Fibroblast of skin of back (primary cell): ENCODE measurements at places on chromosomes 5 and 9.

- no peak for DNase-seq
Measured at GRCh38 chr5:62184444-62184843, 121.6 kb upstream of the KIF2A start.

DNA sequence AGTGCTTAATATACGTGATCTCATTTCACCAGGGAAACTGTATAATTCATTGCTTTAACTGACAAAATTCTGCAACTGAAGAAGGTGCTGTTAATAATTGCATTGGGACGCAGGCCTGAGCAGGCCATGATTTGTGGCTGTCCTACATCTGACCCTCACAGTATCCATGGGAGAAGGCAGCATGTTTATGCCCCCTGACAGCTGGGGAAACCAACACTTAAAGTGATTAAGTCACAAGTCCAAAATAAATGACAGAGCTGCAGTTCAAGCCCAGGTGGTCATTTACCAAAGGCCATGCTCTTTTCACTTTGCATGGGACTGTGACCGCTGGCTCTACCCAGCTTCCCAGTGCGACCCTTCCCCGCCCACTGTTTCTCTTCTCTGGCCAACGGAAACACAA lies 30.5 kb upstream of the KCNMB1 start:
- DNase-seq: no peak

DNA sequence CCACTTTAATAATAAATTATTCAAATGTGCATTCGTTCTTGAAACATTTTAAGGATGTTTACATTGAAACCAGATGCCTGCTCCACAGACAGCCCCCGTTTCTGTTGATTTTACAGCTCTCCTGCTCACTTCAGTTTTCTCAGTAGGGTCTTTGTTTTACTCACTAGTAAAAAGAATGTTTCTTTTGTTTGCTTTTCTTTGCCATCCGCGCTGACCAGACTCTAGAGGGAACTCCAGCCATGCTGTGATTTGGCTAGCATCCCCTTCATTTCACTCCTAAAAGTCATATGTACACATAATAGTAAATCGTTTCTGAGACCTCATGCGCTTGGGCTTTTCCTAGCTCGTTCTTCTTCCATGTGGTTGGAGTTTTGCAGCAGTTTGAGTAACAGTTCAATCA lies 28.7 kb upstream of the PALM2AKAP2 start:
- peak; percentile 85 for DNase-seq

DNA sequence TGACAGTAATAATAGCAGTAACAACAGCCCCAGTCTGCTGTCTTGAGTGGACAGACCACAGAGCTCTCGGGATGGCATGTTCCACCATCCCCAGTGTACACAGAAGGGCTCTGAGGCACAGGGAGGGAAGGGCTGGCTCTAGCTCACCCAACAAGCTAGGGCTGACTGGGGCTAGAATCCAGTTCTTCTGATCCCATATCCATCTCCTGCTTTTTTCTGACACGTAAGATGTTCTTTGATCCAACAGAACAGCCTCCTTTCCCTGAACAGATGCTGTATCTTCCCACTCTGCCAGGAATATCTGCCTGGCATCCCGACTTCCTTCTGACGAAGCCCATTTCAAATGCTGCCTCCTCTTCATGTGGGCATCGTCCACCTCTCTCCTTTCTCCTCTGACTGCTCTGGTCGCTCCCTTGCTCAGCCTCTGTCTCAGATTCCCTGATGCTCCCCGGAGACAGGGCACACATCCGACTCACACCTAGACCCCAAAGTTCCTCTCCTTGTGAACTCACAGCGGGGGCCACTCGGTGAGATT lies 43.6 kb upstream of the CLK4 start:
- no peak for DNase-seq

GRCh38 chr9:102796244-102796643 lies 198.9 kb upstream of the CYLC2 start:
- no peak for DNase-seq

DNA sequence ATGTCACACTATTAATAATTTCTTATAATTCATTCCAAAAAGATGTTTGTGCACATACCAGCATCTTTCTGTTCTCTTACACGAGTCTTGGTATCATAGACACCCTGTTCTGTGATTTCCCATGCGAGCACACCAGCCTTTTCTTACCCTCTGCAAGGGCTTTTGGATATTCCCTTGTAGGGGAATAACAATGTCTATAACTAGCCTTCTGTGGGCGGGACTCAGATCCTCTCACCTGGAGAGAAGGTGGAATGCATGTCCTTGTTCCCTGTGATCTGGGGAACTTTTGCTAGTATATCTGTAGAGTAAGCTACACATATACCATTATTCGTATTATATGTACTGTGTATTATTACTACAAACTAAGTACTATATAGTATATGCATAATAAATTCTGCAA lies 44.8 kb downstream of the EHMT1 start:
- no peak for DNase-seq

DNA sequence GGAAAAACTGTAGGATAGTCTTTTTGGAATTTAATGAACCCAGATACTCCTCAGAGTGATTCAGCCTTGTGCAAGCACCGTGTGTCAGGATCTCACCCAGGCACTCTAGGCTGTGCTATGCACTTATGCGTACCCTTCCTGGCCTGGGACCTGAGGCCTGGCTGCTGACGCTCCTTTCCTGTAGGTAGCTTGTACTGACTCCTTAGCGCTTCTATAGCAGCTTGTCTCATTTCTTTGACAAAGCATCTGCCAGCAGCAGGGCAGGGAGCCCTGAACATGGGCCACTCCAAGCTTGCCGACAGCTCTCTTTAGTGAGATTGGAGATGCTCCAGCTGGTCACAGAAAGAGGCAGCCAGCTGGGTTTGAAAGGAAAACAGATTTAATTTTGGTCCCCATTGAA lies 147.3 kb downstream of the SGCD start:
- peak; percentile 44 for DNase-seq

- no peak for DNase-seq
Measured at GRCh38 chr9:69472101-69472620, 147.1 kb downstream of the ENTREP1 start.

- DNase-seq: peak; percentile 46
Measured at GRCh38 chr9:92097997-92098482, 17.2 kb downstream of the SPTLC1 start.

DNA sequence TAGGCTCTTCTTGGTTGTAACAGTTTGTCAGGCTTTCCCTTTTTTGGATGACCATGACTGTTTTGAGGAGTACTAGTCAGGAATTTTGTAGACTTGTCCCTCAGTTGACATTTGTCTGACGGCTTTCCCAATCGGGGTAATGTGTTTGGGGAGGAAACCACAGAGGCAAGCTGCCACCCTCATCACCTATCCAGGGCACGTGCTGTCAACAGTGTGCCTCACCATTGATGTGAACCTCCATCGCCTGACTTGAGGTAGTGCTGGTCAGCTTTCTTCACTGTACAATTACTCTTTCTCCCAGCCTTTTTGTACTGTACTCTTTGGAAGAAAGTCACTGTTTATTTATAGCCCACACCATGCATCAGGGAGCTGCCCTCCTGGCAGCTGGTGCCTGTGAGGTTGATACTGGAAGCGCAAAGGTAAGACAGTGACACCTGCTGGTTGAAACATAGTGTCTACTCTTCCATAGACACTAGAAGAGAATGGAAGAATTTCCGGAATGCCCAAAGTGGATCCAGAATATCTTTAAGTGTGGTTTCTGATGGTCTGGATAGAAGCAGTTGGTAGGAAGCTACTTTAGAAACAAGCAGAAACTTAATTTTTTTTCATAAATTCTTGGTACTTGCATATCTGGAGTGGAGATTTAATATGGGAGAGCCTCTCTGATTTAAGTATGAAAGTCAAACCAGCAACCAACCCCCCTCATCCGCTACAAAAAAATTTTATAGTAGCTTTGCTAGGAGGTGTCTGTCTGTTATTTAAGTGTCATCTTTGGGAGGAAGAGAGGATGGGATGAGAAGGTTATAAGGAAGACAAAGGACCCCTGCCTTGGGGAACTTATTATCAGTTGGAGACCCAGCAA lies 69.3 kb downstream of the SNX30 start:
- DNase-seq: peak; percentile 73

- DNase-seq: no peak
Measured at GRCh38 chr5:81147011-81147885, 85.9 kb upstream of the CKMT2 start.

DNA sequence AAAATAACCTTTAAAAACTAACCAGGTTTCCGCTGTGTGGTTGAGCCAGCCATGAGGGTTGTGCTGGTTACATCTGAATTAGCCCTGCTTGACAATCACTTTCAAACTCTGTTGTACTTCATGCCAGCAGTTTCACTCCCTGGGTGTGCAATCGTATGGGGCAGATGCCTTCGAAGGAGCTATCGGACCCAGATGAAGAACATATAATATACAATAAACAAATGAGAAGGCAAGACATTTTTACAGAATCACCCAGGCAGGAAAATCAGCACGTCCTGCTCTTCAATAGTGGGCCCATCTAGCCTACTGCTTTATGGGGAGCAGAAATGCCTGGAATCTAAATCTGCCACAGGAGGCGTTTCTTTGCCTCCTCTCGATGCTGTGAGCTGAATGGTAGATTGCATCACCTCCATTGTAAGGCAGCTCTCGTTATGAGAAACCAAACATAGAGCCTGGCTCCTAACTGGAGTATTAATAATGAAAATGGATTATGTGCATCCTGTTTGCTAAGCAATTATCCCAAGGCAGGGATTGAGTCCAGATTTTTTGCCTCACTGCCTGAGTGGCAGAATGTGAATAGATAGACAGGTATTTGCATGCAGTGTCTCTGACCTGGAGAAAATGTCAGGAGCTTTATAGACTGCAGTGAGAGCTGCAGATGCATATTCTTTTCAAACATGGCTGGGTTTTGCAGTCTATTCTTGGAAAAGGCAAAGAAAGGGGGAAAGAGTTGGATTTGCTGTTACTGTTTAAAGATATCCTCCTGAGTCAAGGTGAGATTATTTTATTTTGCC lies 143.3 kb upstream of the SMARCA2 start:
- peak; percentile 44 for DNase-seq

DNA sequence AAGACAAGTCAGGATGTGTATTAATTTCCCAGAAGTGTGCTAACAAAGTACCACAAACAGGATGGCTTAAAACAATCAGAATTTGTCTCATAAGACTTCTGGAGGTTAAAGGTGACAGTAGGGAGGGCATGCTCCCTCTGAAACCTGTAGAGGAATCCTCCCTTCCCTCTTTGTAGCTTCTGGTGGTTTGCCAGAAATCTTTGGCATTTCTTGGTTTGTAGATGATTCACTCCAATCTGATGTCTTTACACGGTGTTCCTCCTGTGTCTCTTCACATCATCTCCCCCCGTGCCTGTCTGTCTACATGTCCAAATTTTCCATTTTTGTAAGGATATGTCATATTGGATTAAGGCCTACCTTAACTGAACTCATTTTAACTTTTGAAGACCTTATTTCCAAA lies 471.5 kb downstream of the ZNF608 start:
- peak; percentile 67 for DNase-seq

DNA sequence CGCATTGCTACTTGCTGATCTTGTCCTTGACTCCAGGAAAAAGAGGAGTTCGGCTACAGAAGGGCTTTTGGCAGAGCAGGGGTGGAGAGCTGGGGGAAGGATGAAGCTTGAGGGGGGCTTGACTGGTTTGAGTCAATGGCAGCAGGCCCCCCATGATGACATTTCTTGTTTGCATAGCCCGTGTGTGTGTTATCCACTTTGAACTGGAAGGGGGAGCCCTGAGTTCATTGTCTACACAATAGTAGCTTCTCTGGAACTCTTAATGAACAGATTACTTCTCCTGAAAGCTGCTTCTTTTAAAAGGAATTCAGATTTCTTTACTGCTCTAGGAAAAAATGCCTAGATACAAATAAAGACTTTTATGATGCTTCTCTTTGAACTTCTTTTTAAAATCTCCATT lies 2.3 kb downstream of the IFNB1 start:
- no peak for DNase-seq

GRCh38 chr9:127654619-127655018 lies 42.5 kb downstream of the STXBP1 start:
- peak; percentile 28 for DNase-seq

DNA sequence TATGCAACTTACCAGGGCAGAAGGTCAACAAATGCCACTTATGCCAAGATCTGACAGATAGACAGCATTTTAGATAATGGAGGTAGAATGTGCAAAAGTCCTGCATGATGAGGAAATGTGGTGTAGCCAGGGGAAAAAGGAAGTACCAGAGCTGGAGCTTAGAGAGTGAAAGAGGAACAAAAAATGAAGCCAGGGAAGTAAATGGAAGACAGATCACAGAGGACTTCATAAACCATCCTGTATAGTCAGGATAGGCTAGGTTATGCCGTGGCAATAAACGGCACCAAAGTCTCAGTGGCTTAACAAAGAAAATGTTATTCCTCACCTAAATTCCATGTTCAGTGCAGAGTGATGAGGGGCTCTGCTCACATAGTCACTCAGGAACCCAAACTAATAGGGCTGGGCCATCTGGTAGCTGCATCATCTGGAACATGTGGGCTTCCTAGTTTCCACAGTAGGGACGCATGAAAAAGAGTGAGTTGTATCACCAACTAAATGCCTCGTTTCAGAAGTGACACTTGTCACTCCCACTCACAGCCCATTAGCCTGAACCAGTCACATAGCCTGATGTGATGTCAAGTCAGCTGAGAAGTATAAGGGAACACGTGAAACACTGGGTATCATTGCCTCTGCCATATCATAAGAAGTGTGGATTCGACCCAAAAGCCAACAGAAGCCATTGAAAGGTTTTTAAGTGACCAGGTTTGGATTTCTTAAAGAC lies 70.3 kb downstream of the SH3RF2 start:
- no peak for DNase-seq

DNA sequence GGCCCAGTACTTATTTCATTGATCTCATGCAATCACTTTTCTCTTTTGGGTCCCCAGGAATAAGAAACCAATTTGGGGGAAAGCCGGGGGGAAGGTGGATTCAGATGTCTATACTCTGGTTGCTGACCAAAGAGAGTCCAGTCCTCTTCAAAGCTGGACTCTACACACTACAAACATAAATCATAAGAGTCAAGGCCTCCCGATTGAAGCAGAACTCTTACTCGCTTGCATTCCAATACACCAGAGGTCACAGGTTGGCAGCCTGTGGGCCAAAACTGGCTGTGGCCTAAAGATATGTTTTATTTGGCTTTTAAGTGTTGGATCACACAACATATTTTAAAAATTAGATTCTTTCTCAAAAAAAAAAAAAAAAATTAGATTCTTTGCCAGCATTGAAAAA lies 311.4 kb upstream of the MSX2 start:
- no peak for DNase-seq

- peak; percentile 92 for DNase-seq
Measured at GRCh38 chr5:172451771-172452197, 2.5 kb downstream of the SH3PXD2B start.

- DNase-seq: peak; percentile 12
Measured at GRCh38 chr5:144247131-144247530, 76.5 kb downstream of the KCTD16 start.

- peak; percentile 18 for DNase-seq
Measured at GRCh38 chr9:2180154-2180553, 165.0 kb downstream of the SMARCA2 start.

GRCh38 chr9:128249908-128250838 lies 25.6 kb downstream of the GOLGA2 start:
- DNase-seq: peak; percentile 30

GRCh38 chr9:93390953-93391515 lies 60.5 kb upstream of the FAM120A start:
- DNase-seq: no peak

- no peak for DNase-seq
Measured at GRCh38 chr5:166365164-166365563, 1926.3 kb upstream of the WWC1 start.
